Fibroblast of skin of right quadriceps (primary cell): ENCODE measurements at places on chromosomes 12 and 14.

GRCh38 chr14:24056800-24057184, 5.0 kb downstream of the CARMIL3 start:
- no peak for DNase-seq

DNA sequence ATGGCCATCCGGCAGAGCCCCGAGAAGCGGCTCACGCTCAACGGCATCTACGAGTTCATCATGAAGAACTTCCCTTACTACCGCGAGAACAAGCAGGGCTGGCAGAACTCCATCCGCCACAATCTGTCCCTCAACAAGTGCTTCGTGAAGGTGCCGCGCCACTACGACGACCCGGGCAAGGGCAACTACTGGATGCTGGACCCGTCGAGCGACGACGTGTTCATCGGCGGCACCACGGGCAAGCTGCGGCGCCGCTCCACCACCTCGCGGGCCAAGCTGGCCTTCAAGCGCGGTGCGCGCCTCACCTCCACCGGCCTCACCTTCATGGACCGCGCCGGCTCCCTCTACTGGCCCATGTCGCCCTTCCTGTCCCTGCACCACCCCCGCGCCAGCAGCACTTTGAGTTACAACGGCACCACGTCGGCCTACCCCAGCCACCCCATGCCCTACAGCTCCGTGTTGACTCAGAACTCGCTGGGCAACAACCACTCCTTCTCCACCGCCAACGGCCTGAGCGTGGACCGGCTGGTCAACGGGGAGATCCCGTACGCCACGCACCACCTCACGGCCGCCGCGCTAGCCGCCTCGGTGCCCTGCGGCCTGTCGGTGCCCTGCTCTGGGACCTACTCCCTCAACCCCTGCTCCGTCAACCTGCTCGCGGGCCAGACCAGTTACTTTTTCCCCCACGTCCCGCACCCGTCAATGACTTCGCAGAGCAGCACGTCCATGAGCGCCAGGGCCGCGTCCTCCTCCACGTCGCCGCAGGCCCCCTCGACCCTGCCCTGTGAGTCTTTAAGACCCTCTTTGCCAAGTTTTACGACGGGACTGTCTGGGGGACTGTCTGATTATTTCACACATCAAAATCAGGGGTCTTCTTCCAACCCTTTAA, 1.5 kb downstream of the FOXG1 start:
- no peak for DNase-seq

GRCh38 chr12:129659961-129660622, 243.7 kb downstream of the TMEM132D start:
- peak; percentile 90 for DNase-seq

DNA sequence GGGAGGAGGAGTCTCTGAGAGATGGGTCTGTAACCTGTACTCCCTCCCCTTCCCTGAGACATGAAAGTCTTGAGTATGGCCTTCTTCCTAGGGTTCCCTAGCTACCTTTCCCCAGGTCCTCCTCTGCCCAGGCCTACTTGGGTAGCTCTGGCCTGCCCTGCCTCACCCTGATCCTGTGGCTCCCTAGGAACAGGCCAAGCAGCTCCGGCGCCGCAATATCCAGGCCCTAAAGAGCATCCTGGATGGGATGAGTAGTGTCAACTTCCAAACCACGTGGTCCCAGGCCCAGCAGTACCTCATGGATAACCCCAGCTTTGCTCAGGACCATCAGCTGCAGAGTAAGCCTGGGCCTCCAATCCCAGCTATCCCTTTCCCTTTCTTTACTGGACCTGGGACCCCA, 12.3 kb downstream of the PRPF40B start:
- DNase-seq: no peak

DNA sequence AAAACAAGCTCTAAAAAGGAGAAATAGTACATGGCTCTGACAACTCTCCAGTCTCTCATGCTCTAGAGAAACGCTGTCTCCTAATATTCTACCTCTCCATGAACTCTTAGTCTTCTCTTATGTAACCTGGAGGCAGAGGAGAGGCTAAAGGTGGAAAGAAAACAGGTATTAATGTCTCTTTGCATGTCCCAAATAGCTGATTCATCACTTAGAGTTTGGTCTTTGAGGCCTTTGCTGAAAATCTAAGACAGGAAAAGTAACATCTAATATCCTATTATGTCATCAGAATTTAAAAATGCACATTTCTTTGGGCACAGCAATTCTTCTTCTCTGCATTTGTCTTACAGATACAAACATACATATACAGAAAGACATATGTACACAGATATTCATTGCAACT, 127.2 kb downstream of the DHRS2 start:
- no peak for DNase-seq

DNA sequence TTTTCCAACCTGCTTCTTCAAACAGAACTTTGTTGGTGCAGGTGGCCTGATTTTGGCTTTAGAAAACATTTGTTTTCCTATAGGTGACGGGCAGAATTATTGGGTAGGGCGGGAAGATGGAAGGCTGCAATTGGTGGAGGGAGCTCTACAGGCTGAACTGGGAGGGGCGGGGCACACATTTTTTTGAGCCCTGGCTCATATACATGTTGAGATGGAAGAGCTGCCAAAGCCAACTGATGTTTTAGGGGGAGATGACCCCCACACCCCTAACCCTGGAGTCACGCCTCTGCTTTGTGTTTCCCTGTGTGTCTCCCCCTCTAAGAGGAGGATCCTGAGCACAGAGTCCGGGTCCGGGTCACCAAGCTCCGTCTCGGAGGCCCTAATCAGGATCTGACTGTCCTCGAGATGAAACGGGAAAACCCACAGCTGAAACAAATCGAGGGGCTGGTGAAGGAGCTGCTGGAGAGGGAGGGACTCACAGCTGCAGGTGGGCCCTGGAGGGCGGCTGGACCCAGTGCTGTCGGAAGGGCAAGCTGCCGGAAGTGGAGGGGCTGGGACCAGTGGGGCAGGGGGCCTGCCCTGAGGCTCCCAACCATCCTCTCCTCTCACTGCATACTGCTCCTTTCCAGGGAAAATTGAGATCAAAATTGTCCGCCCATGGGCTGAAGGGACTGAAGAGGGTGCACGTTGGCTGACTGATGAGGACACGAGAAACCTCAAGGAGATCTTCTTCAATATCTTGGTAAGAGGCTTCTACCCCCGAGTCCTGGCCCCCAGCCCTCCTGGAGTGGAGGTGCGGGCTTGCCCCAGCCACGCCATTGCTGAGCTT, 18.6 kb downstream of the AGAP2 start:
- DNase-seq: no peak

DNA sequence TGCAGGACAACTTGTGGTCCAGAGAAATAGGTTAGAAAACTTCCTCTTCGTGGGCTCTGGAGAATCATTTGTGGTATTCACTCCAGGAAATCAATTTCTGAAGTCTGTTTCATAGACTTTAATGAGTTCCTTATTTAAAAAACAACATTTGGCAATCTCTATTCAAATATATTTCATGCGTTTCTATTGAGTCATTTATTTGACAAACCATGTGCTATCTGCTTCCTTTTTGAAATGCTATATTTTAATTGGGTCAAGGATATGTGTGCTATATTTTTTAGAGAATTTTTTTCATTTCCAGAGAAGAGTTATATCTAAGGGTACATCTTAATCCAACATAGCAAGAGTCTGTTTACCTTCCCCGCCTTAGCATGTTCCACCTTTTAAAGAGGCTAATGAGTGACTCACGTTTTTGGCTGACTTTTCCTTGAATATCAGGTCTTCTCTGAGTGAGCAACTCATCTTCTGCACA, 252.4 kb upstream of the EGLN3 start:
- peak; percentile 17 for DNase-seq

- DNase-seq: peak; percentile 24
Observed at GRCh38 chr14:104865081-104865630, at the start of gene CEP170B. CEP170B (plus strand) TSS chr14:104865268; CDS start chr14:104868451, 3,183 bp downstream.

DNA sequence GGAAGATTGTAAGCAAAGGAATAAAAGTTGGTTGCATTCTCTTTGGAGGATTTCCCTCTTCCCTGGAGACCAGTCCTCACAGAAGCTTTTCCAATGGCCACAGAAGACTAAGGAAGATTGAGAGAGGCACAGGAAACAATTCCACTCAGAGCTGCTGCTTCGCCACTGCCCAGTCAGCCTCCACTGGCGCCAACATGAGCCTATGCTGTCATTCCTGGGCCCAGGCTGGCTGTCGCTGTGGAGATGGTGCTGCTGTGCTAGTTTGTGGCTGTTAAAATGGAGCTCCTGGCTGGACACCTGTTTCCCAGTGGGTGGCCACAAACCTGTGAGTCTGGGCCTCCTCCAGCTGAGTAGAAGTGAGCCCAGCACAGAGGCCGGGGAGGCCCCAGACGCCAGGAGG, 6.6 kb downstream of the P2RX7 start:
- DNase-seq: no peak

- DNase-seq: no peak
Observed at GRCh38 chr12:68378872-68379606, 46.9 kb upstream of the MDM1 start.

DNA sequence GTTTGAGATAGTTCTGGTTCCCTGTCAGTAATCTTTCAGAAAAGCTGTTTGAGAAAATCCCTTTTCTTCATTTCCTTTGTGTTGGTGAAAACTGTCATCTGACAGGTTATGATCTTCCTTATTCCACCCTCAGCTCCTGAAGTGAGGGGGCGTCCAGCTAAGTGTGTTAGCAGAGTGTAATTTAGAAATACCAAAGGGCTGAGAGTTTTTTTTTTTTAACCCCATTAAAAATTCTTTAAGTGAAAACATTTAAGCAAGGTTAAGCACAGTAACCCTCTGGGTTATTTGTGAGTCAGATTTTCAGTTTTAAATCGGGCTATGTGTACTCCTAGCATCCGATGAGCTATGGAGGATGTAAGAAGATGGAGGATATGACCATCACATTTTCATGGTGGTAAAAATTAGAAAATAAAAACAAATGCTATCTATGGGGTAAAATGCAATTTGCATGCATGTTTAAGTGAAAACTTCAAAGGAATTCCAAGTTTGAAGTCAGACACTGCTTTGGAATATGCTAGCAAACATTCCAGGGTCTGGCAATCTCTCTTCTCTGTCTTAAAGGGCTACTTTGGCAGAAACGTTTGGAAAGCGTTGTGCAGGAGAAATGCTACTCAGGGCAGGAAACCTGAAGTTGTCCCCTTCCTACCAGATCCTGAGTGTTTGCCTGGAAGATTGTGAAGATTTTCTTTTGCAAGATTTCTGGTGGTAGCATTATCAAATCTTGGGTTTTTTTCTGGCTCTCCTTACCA, 197.0 kb upstream of the PRICKLE1 start:
- DNase-seq: no peak

GRCh38 chr12:116060764-116061163, 216.7 kb downstream of the MED13L start:
- no peak for DNase-seq

GRCh38 chr12:77354766-77355362, 289.5 kb upstream of the E2F7 start:
- peak; percentile 20 for DNase-seq

- DNase-seq: peak; percentile 45
Observed at GRCh38 chr12:49667325-49668090, 39.7 kb downstream of the FMNL3 start.

DNA sequence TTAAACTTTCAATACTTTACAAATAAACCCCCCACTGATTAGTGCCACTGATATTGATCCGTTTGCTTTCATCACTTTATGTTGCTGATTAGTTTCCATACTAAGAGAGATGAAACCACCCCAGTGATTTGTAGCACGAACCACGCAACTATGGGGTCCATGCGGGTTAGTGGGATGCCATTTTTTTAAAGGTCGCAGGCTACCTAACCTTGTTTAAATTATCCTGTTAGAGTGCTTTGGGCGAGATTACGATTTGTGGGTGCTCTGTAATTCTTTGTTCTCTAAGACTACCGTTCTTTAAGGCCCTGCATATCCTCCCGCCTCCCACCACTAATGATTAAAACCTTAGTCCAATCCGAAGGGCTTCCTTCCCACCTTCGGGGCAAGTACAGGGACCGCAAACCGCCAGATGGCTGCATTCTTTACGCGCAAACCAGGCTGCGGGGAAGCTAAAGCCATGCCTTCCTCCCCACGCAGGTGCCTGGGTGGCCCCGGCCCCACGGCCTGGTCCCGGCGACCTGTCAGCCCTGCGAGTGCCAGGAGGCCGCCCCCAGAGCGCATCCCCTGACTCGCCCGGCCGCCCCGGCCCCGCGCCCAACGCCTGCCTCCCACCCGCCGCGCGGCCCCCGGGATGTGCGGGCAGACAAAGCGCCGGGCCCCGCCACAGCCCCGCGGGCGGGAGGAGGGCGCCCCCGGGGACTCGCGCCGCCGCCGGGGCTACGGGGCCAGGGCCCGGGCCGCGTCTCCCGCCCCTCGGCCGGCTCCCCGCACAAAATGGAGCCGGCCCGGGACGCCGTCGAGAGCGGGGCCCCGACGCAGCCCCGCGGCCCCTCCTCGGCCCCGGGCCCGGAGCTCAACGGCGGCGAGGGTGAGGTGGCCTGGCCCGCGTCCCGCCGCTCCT, 759 bp downstream of the NFYB start:
- peak; percentile 56 for DNase-seq

GRCh38 chr12:120064054-120064940, 52.3 kb downstream of the RAB35 start:
- no peak for DNase-seq

DNA sequence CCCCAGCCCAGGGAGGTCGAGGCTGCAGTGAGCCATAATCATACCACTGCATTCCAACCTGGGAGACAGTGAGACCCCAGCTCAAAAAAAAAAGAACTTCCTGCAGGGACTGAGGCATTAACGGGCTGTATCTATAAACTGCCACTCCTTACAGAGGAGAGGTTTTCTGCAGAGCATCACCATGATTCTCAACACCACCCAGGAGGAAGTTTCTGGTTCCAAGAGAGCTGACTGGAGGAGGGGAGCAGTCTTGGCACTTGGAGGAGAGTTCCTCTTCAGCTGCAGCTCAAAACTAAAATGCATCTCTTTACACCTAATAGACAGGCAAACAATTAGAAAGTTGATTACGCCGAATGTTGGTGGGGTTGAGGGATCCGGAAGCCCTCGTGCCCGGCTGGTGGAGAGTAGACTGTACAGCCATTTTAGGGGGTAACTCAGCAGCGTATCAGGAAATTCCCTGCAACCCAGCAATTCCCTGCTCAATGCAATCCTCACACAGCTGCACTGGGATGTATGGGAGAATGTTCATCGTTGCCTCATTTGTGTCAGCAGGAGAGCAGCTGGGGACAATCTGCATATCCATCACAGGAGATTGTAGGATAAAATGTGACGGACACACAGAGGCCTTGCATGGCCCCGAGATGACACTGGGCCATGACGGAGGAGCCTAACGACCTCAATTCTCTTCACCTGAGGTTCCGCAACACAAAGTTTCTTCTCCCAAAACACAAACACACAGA, 36.6 kb downstream of the ACTN1 start:
- no peak for DNase-seq

DNA sequence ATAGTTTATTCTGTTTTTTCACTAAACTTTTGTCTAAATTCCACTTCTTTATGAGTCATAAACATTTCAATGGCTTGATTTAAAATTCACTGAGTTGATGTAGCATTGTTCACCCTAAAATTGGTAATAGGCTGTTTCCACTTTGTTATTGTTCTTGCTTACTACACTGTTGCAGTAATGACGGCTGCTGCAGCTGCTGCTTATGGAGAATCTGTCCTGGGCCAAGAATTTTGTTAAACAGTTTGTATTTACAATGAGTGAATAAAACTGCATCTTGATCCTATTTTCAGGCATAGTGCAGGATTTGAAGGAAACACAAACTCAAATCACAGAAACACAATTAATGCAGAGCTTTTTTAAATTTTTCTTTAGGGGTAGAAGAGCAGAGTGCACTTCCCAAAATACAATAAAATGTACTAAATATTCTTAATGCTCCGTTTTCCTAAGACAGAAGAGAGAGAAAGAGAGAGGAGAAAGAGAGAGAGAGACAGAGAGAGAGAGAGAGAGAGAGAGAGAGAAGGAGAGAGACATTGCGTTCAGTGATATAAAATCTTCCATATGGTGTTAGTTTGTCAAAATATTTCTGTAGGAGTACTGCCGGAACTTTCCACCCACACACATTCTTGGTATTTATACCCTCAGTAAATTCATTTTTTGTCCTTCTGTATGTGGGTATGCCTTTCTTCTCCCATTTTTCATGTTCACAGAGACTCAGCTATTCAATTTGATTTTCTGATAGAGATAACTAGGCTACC, 266.4 kb downstream of the LRFN5 start:
- peak; percentile 75 for DNase-seq
